ENCODE measurements at places on chromosomes 7 and 10. TPM values are rescaled to one million over a fixed set of nuclear protein-coding genes. Genes with fewer than 3 reads are reported as not detected.
A peak's percentile ranks its signal among the peaks of the same experiment; 100 is the strongest.

DNA sequence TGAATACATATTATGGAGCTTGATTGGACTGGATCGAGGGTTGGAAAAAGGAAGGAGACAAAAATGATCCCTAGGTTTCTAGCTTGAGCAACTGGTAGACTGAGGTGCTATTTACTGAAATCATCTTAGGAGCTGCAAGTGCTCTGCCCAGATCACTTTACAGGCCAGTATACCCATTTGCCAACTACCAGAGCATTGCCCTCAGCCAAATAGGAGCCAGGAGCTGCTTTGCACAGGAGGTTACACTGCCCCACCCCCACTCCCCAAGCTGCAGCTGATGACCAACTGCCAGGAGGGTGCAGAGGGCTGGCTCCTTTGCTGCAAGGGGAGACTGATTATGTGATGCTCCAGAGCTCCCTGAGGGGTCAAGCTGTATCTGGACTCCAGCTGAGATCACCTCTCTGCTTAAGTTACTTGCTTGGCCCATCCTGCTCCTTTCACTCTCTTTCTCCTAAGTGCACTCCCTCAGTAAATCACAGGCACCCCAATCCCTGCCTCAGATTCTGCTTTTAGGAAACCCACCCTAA lies 275.4 kb downstream of the ZEB1 start:
- no peaks in the 10 kb centered on the region for H3K4me1 ChIP-seq
- no peaks in the 10 kb centered on the region for H3K36me3 ChIP-seq
- DNase-seq = no peak
- no peak overlapping the region for H3K4me3 ChIP-seq
- H3K27ac ChIP-seq = no peak overlapping the region

DNA sequence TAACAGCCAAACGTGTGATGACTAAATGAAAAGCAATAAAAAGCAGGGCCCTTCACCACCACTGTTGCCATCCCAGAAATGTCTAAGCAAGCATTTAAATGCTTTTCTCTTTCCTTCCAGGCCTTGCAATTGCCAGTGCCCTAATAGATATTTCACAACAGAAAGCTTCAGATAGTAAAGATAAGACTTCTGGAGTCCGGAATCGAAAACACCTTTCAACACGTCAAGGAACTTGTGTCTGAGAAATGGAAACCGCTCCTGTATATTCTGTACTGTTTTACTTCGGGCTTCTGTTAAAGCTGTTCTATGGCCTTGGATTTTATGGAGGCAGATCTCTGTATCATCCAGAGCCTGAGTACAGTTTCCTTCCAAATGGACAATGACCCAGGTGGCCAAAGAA lies 328.5 kb downstream of the GFRA1 start:
- H3K36me3 ChIP-seq = no peaks in the 10 kb centered on the region
- H3K27ac ChIP-seq = no peak overlapping the region
- no peak for DNase-seq
- H3K4me1 ChIP-seq = no peaks in the 10 kb centered on the region

GRCh38 chr10:76640806-76641205 lies 996.8 kb downstream of the KCNMA1 start:
- H3K36me3 ChIP-seq = no peaks in the 10 kb centered on the region
- H3K4me1 ChIP-seq = no peaks in the 10 kb centered on the region
- DNase-seq = no peak
- H3K27ac ChIP-seq = no peak overlapping the region
- H3K4me3 ChIP-seq = no peak overlapping the region

DNA sequence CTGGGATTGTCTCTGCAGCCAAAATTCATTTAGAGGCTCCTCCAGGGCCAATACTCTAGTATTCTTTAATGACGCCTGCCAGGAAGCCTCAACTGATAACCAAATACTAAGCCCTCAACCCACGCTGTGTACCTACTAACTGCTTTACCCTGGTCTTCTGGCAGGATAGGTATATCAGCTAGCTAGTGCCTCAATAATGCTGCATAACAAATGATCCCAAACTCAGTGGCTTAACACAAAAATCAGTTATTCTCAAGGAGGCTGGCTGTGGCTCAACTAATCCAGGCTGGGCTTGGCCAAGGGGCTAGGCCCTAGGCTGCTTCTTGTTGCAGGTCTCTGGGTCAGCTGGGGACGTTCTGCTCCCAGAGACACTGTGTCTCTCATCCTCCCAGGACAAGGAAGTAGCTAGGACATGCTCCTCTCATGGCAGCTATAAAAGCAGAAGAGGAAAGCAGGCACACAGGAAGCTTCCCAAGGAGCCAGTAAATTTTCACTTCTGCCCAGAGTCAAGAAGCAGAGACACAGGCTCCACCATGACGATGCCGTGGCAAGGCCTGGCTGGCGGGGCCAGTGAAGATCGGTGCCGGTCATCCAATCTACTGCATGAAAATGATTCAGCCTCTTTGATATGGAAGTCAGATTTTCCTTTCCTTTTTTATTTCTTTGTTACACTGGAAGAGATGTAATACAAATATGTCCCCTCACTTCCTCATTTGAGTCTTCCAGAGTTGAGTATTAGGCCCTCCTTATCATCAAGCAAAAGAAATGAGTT lies 28.6 kb upstream of the COL13A1 start:
- H3K27me3 ChIP-seq = no peaks in the 10 kb centered on the region
- DNase-seq = no peak
- no peak overlapping the region for H3K4me3 ChIP-seq
- H3K36me3 ChIP-seq = no peaks in the 10 kb centered on the region

DNA sequence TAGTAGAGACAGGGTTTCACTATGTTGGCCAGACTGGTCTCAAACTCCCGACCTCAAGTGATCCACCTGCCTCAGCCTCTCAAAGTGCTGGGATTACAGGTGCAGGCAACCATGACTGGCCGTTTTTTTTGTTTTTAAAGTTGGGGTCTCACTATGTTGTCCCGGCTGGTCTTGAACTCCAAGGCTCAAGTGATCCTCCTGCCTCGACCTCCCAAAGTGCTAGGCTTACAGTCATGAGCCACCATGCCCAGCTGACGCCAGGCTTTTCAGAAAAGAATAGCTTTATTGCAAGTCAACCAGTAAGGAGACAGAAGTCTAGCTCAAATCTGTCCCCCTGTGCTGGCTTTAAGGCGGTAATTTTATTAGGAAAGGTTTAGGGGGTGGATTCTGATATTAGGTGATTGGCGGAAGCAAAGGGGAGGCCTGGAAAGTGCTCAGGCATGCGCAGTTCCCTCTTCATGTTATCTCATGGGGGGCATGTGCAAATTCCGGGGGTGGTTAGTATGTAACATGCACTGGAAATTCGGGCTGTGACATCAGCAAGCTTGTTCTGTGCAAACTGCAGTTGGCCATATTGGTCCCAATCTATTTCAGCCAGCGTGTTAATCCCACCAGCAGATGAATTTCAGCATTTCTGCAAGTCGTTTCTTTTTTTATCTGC lies 42.7 kb downstream of the LIMK1 start:
- no peaks in the 10 kb centered on the region for H3K36me3 ChIP-seq
- DNase-seq = no peak
- H3K4me3 ChIP-seq = no peak overlapping the region
- no peak overlapping the region for H3K27ac ChIP-seq
- H3K27me3 ChIP-seq = no peaks in the 10 kb centered on the region

DNA sequence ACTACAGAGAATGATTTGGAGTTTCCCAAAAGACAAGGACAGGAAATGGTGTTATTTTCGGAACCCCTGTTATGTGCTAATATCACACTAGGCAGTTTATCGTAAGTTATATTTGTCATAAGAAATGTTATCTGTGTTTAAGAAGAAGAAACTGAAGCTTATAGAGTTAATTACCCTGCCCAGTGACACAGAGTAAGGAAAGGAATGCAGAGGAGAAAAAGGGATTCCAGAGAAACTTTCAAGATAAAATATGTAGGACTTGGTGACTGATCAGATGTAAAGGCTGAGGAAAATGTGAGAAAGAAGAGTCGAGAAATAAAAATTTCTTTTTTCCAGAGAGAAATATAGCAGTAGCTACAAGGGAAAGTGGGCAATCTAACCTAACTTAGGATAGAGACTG lies 63.5 kb upstream of the ZNF746 start:
- no peaks in the 10 kb centered on the region for H3K27me3 ChIP-seq
- no peak overlapping the region for H3K27ac ChIP-seq
- no peak for DNase-seq
- H3K4me3 ChIP-seq = no peak overlapping the region

GRCh38 chr7:120973849-120974248 lies 14.7 kb upstream of the CPED1 start:
- no peak overlapping the region for H3K27ac ChIP-seq
- H3K36me3 ChIP-seq = no peaks in the 10 kb centered on the region
- no peaks in the 10 kb centered on the region for H3K4me1 ChIP-seq

DNA sequence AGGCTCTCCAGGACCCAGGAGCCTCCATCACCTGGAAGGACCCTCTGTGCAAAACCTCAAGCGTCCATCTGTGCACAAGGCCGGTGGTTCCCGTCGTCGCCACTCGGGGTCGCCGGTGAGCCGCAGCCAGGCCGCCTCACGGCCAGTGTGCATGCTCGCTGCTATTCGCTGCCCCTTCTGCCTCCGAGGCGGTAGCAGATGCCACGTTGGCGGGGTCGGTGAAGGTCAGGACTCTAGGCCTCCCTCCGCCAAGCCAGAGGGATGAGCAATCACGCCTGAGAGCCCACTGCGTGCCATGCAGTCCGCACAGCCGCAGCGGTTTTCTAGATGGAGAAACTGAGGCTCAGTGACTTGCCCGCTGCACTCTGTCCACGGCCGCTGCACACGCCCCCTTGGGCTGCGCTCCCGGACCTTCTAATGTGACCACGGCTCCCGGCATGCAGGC lies 5.7 kb downstream of the UPK3B start:
- H3K4me3 ChIP-seq = no peak overlapping the region
- H3K27me3 ChIP-seq = no peaks in the 10 kb centered on the region
- H3K4me1 ChIP-seq = peaks cover 4% of the 10 kb centered on the region
- DNase-seq = peak; percentile 32
- no peaks in the 10 kb centered on the region for H3K36me3 ChIP-seq

GRCh38 chr10:1654811-1655356 lies 82.4 kb downstream of the ADARB2 start:
- DNase-seq = no peak
- H3K27ac ChIP-seq = no peak overlapping the region
- H3K4me3 ChIP-seq = no peak overlapping the region
- peaks cover 12% of the 10 kb centered on the region for H3K4me1 ChIP-seq
- H3K27me3 ChIP-seq = no peaks in the 10 kb centered on the region

Gene UPK3B
- total RNA-seq = 7.3 TPM

Gene PIP
- not detected for total RNA-seq

Gene OR2A7
- total RNA-seq = 4.9 TPM

Gene CCL24
- not detected for total RNA-seq

Gene CNPY1
- not detected for total RNA-seq

Gene SMARCD3
- 22.3 TPM for total RNA-seq

Data from body of pancreas (tissue), 4 donors.